ENCODE measurements at places on chromosomes 11 and 22.

DNA sequence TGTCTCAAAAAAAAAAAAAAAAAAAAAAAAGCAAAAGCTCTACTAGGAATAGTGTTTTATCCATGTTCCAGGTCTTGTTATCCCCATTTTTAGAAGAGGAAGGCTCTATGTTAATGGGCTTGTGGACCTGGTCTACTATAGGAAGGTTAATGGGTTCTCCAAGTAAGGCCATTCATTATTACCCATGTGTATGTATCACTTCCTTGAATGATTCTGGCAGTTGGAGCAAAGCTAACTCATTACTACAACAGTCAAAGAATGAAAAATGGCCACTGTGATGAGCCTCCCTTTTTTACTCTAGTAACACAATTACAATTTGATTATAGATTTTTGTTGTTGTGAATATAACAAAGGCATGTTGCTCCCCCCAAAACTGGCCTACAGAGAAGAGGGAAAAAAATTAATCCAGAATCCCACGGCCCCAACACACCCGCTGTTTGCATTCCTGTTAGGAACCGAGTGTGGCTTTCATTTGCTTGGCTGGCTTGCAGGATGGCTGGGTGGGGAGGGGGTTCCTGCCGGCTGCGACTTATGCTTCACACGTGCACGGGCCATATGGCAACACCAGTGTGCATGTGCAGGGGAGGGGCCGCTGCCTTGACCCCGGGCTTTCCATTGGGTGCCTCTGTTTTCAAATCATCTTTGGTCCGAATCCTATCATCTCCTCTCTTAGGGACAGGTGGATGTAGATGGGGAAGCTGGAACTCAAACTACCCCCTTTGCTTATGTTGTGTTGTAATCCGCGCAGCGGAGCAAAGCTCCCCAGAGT is 148.8 kb downstream of the HIPK3 start:
- no peak for DNase-seq

- DNase-seq: no peak
These were observed 20.6 kb downstream of the ADM start for GRCh38 chr11:10325277-10326011.

GRCh38 chr22:37627545-37627944 is 11.9 kb upstream of the SH3BP1 start:
- DNase-seq: no peak

DNA sequence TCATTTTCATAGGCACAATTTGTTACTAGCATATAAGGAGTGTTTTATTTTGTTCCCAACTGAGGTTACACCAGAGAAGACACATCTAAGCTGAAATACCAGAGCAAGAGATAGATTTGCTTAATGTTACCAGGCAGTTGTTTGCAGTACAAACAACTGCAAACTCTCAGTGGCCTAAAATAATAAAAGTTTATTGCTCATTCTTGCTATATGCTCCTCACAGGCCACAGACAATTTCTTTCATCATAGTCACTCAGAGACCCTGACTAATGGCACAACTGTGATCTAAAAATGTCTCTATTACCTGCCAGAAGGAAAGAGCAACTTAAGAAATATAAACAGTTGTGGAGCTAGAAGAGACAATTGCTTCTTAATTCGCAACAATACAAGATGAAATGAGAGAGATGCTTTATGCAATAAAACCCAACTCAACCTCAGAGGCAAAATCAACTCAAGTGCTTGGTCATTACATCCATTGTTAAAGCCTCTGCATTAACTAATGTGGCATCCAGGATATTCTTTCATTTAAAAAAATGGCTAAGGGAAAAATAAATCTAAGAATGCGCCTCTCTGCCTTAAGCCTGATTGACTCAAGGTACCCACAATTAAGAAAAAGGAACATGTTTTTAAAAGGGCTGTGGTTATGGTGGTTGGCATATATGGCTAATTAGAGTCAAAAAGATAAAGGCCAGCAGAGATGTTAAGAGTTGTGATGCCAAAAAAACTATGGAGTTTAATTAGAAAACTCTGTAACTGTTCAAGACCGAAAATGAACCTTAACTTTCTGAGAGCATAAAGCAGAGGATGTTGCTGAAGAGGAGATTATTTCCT is 103.7 kb downstream of the CD44 start:
- no peak for DNase-seq

DNA sequence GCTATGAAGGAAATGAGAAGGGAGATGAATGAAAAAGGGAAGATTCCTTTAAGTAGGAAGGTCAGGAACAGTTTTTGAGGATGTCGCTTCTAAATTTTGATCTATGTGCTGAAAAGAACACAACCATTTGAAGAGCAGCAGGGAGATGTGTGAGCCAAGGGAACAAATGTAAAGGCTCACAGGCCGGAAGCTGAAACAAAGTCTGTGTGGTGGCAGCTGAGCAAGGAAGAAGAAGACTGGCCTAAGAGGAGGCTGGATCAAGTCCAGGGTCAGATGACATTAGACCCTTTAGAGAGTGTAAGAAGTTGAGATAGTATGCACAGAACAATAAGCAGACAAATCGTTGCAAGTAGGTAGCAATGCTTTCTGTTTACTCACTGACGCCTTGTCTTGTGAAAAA is 1631.4 kb upstream of the TENM4 start:
- DNase-seq: no peak

- no peak for DNase-seq
These were observed 1.1 kb downstream of the SLC25A1 start for GRCh38 chr22:19177164-19178064.

DNA sequence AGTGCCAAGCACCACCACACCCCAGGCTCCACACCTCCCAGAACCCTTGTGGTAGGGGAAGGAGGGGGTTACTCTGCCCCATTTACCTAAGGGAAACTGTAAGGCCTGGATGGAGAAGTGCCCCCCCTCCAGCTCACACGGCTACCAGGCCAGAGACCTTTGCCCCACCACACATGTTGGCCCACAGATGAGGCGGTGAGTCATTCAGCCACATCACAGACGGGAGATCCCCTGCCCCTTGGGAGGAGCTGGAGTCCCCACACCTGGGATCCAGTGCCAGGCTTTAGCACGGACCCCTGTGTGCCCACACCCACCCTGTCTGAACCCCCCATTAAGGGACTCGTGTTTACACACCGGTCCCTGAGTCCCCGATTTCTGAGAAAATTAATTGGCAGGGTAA is 24.9 kb downstream of the CDKN1C start:
- no peak for DNase-seq

- DNase-seq: peak; percentile 79
These were observed at the start of gene MEI1 for GRCh38 chr22:41699264-41700107. Gene MEI1 (plus strand): TSS chr22:41699503. CDS start chr22:41699539, 36 bp downstream.

DNA sequence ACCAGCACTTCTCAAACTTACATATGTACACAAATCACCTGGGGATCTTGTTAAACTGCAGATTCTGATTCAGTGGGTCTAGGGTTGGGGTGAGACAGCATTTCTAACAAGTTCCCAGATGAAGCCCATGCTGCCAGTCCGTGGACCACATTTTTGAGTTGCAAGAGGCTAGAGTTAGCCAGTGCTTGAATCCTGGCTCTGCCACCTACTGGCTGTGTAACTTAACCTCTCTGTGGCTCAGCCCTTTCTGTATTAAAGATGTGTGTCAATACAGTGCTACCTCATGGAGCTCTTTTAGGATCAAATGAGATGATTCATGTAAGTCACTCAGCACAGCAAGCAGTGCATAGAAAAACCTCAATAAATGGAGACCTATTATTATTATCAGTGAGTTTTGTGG is 90.2 kb upstream of the ISX start:
- no peak for DNase-seq

DNA sequence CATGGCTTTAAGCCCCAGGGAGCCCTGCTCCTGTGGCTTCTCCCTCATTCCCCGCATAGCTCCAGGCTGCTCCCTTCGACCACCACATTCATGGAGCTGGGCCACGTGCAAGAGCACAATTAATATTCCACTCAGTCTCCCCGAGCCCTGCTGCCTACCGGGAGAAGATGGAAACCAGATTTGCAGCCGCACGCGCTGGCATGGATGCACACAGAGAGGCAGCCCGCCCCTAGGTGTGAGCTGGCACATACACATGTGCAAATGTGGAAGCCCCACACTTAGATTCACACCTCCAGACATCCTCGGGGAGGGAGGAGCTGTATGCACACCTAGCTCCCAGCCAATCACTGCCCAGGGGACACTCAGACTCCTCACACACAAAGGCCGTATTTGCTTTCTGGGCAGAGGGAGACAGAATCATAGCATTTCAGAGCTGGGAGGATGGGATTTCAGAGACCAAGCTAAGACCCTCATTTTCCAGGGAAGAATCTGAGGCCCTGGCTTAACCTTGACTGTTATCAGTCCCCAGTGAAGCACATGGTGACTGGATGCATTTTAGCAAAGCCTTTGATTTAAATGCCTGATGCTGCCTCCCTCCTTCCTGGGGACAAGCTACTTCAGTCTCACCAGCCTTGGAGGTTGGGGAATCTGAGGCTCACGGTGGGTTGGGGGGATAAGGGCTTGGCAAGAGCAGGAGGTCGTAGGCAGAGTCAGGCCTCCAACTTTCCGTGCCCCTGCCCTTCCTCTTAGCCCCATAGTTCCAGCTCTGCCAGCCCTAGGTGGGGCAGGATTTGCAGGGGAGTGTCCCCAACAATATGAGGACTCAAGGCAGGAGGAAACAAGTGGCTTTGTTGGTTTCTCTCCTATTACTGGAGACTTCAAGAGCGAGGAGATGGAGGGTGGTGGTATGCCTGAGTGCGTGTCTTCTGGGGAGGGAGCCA is 5.3 kb upstream of the CREB3L1 start:
- DNase-seq: no peak

- no peak for DNase-seq
These were observed 7.8 kb downstream of the TESMIN start for GRCh38 chr11:68743539-68743938.

GRCh38 chr11:67056267-67057204 is at the start of gene RHOD:
Gene RHOD (plus strand): TSS chr11:67056847. CDS start chr11:67056903, 56 bp downstream.
- no peak for DNase-seq

DNA sequence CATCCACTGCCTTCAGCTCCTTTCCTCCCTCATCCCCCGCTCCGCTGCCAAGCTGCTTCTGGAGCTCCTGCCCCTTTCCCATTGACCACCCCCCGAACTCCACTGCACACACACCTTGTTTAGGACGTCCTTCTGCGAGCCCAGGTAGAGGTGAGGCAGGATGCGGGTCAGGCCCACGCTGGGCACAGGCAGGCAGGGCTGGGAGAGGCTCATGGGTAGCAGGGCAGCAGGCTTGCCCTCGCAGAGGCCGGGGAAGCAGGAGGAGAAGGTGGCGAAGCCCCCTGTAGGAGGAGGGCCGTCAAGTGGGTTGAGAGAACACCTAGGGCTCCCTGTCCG is 13.3 kb downstream of the DUSP8 start:
- no peak for DNase-seq

All from stimulated activated CD8-positive, alpha-beta memory T cell treated with anti-CD3 and anti-CD28 coated beads, Interleukin-15, amount 100 ng/mL, for 4 hours (primary cell).